Right forelimb (tissue), 1 donor: ENCODE measurements at places on chromosomes 7 and 10.

DNA sequence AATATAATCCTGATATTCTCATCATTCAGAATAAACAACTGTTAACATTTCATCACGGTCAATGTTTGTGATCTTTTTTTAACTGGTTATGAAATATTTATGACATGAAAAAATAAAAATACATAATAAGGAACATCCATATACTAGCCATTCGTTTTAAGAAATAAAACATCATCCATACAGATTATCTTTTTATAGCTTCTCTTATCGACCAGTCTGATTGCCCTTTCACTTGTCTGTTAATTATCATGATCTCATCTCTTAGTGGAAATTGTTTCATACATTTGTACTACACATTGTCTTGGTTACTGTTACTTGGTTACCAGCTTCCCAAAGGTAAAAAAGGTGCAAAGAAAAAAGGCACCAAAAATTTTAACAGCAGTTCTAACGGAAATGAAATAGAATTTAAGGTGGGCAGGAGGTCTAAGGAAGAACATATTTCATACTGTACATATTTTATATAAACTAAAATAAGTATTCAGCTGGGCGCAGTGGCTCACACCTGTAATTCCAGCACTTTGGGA lies 8.4 kb downstream of the ARHGAP21 start:
- DNase-seq, result no peak

GRCh38 chr10:43598446-43598845 lies 7.8 kb upstream of the ZNF485 start:
- no peak for DNase-seq

DNA sequence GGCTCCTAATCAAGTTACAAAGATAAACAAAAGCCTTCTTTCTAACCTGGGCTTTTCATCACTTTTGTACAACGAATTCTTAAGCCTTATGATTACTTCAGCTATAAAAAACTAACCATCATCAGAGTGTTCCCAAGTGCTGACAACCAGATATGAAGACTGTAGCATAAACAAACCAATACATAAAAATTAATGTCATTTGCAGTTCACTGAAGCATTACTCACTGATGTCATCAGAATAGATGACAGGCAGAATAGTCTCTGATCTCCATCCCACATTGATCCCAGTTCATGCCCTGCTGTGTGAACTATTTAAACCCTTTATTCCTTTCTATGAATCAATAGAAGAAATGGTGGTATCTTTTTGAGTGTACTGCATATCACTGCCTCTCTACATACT lies 84.4 kb downstream of the DNAJC1 start:
- no peak for DNase-seq

DNA sequence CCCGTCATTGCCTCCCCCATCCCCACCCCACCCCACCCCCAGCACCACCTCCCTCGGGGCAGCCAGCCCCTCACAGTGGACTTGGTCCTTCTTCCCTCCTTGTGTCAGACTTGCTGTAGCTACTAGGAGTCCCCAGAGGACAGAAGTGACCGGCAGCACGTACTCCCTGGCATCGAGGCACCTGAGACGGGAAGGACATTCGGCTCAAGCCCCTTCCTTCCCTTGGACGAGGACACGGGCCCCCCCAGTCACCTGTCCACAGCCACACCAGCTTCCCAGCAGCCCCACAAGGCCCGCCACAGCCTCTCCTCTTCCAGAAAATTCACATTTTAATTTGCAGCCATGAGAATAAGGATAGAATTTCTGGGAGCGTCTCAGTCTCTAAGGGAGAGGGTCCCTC lies 267.8 kb upstream of the SHH start:
- no peak for DNase-seq

- no peak for DNase-seq
Measured at GRCh38 chr10:73645251-73645650, 4.0 kb upstream of the MYOZ1 start.

- DNase-seq, result no peak
Measured at GRCh38 chr7:128160296-128160695, 80.8 kb upstream of the LEP start.

GRCh38 chr7:153473185-153473584 lies 579.0 kb upstream of the DPP6 start:
- no peak for DNase-seq

DNA sequence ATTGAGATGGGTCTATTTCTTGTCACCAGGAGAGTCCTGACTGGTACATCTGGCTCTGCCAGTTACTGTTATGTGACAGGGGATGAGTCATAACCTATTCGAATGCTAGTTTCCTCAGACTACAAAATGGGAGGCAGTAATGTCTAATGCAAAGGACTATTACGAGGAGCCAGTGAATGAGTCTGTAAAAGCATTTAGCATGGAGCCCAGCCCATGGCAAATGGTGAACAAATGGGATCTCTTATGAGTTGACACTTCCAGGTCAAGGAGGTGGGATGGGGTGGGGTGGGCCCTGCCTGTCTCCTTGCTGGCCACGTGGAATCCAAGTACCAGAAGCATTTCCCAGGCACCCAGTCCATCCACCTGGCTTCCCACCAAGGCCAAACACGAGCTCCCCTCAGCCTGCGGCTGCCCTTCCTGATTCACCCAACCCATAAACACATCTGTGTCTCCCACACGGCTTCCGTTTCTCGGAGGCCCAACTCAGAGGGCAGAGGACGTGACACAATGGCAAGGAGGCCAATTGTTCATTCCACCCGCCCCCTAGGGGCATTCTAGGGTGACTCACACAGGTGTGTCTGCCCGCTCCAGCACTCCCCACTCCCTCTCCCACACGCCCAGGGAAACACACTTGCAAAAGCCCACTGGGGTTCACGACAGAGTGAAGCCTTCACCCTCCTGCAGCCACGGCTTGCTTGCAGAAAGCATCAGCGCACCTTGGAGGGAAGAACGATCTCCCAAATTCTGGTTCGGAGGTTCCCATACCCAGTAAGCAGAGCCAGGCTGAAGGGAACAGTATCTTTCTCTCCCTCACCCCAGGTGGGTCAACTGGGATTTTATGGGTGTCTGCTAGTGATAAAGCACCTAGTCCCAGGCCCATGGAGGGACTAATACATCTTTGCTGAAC lies 109.8 kb downstream of the SH3PXD2A start:
- DNase-seq, result no peak

DNA sequence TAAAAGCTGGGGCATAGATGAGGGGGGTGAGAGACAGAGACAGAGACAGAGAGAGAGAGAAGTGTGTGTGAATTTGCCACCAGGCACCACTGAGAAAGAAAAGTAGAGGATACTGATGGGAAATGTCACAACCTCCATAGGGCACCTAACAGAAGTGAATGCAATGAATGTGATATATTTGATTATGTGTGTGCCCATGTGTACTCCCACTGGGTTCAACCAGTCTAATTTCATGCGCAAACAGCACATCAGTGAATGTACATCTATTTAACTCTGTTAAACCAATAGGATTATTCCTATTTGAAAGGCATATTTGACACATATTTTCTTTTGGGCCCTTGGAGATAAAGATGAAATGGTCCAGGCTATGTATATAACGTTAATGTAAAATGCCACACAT lies 241.3 kb downstream of the KCNMA1 start:
- DNase-seq, result no peak

DNA sequence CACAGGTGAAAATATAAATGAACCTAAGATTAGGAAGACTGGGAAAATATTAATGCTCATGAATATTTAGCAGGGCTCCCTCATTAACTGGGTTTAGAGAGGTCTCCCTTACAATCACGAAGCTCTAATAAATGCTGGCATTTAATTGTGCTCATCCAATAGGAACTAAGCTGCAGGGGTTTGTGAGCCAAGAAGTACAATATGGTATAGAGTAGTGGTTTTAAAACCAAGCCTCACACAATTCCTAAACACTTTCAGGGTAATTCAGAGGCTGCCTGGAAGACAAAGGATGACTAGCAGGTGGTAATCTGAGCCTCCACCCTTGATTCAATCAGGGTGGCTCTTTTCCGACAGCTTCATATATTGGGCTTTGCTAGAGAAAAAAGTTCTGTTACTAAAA lies 103.3 kb downstream of the GPAM start:
- no peak for DNase-seq

GRCh38 chr7:128302139-128302538 lies 41.6 kb downstream of the RBM28 start:
- DNase-seq, result no peak

GRCh38 chr7:418636-419280 lies 100.9 kb downstream of the PDGFA start:
- DNase-seq, result peak; percentile 78

- DNase-seq, result peak; percentile 82
Measured at GRCh38 chr10:21078410-21079329, 181.6 kb upstream of the NEBL start.

- DNase-seq, result no peak
Measured at GRCh38 chr10:88565072-88565471, 18.0 kb downstream of the RNLS start.

DNA sequence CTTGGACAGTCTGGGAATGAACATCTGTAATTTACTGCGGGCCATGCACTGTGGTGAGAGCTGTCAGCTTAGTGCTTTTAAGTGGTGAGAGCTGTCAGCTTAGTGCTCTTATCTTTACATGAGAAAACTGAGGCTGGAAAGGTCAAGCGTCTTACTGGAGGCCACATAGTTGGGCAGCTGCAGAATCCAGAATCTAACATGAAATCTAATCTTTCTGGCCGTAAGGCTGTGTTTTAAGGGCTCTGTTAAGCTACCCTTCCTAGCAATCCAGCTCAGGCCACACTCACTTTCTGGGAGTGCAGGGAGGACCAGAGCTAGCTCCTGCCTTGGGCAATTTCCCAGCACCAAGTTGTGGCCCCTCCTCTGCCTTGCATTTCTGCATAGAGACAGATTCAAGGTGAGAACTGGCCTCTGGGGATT lies 70.2 kb downstream of the SORCS3 start:
- DNase-seq, result no peak

DNA sequence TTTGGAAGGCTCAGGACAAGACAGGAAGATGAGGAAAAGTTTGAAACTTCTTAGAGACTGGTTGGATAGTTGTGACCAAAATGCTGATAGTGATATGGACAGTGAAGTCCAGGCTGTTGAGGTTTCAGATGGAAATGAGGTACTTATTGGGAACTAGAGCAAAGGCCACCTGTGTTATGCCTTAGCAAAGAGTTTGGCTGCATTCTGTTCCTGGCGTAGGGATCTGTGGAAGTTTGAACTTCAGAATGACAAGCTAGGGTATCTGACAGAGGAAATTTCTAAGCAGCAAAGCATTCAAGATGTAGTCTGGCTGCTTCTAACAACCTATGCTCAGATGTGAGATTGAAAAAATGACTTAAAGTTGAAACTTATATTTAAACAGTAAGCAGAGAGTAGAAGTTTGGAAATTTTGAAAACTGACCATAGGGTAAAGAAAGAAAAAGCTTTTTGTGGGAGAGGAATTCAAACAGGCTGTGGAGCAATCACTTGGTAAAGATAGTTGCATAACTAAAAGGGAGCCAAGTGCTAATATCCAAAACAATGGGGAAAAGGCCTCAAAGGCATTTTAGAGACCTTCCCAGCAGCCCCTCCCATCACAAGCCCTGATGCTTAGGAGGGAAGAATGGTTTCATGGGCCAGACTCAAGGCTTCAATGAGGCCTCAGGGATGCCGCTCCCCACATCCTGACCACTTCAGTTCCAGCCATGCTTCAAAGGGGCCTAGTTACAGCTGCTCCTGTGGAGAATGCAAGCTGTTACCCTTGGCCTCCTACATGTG lies 415.1 kb downstream of the INHBA start:
- no peak for DNase-seq

DNA sequence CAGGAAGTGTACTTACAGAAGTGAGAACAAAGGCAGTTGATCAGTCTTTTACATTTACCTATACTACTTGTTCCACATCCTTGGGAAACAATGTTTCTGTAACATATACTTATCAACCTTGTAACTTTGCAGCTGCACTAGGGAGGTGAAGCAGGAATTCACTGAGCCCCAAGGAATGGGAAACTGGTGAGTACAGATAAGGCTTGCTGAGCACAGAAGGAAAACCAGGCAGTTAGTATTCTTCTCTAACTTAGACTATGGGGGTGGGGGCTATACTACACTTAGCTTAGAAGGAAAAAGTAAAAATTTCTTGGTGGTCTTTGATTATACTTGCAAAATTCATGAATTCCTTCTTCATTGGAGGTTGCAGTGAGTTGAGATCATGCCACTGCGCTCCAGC lies 6.9 kb upstream of the ZNF33A start:
- no peak for DNase-seq

DNA sequence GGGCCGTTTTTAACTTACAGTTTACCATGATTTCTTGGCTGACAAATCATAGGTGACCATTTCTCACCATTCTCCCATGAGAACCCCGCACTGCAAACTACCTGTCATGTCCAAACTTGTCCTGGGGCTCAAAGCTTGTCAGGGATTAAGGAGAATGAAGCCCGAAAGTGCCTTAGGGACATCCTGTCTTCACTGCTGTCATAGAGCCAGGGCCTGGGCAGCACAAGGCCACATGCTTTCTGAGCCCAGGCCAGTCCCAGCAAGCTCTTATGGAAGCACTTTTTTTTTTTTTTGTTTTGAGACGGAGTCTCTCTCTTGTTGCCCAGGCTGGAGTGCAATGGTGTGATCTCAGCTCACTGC lies 33.9 kb downstream of the CCM2 start:
- no peak for DNase-seq

DNA sequence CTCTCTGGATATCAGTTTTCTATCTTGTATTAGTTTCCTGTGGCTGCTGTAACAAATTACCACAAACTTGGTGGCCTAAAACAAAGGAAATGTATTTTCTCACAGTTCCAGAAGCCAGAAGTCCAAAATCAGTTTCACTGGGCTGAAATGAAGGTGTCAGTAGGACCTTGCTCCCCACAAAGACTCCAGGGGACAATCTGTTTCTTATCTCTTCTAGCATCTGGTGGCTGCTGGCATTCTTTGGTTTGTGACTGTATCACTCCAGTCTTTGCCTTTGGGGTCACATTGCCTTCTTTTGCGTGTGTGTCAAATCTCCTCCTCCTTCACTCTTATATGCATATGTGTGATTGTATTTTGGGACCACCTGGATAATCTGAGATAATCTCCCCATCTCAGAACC lies 153.0 kb upstream of the PRPS1L1 start:
- DNase-seq, result no peak

GRCh38 chr10:8778713-8779112 lies 724.2 kb downstream of the GATA3 start:
- no peak for DNase-seq

DNA sequence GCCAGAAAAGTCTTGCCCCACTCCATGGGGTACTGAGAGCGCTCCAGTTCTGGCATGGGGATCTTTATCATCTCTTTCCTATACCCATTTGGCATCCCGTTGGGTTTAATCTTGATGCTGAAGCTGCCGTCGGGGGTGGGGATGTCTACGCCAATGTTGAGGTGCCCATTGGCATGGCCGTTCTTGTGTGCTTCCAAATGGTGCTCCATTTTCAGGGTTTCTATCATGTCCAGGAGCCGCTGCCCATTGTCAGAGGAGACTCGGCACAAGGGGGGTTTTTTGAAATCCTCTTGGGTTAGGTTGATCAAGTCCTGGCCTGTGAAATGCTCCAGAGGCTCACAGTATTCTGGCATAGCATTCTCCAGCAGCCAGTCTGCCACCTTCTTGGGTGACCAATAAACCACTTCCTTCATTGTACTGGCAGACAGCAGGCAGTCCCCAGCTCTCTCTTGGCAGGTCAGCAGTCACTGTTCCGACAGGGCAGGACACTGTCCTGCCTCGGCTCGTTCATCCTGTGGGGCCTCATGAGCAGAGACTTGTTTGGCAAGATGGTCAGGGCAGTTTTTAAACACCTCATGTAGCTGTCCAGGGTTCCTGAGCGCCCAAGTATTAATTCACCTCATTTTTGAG lies 92.5 kb upstream of the ASAH2 start:
- DNase-seq, result no peak
